ENCODE measurements at places on chromosomes 13 and 19.
A peak's percentile ranks its signal among the peaks of the same experiment; 100 is the strongest.

- no peaks in the 10 kb centered on the region for H3K27me3 ChIP-seq
- H3K4me1 ChIP-seq = peaks cover 78% of the 10 kb centered on the region
- peaks cover 11% of the 10 kb centered on the region for H3K36me3 ChIP-seq
- no peak overlapping the region for H3K4me3 ChIP-seq
These were observed 55.1 kb downstream of the KLF2 start for GRCh38 chr19:16379521-16380313.

DNA sequence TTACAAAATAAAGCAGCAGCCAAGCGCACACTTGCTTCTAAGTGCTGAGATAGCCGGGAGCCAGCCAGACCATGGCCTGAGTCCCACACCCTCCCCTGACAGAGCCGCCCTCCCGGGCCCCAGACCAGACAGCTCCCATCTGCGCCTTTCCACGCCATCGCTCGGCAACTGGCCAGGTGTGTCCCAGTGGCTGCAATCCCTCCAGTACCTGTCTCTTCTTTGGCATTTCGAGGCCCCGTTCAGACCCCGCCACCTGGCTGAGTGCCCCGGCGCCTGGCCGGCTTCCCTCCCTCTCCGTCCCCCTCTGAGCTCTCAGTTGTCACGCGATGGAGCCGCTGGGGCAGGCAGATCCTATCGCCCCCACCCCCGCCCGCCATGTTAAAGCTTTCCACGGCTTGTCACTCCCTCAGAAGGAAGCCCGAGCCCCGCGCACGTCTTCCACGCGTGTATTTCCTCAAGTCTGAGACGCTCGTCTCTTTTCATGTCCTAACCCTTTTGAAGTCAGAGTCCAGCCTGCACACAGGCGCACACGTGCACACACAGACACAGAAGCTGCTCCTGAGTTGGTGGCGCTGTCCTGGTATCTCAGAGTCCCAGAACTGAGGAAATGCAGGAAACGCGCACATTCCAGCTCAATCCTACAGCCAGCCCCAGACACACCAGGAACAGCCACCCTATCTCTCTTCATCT, 7.9 kb downstream of the MLLT1 start:
- H3K4me3 ChIP-seq = no peak overlapping the region
- peaks cover 37% of the 10 kb centered on the region for H3K36me3 ChIP-seq
- no peaks in the 10 kb centered on the region for H3K27me3 ChIP-seq
- peaks cover 4% of the 10 kb centered on the region for H3K4me1 ChIP-seq
- no peak for DNase-seq

DNA sequence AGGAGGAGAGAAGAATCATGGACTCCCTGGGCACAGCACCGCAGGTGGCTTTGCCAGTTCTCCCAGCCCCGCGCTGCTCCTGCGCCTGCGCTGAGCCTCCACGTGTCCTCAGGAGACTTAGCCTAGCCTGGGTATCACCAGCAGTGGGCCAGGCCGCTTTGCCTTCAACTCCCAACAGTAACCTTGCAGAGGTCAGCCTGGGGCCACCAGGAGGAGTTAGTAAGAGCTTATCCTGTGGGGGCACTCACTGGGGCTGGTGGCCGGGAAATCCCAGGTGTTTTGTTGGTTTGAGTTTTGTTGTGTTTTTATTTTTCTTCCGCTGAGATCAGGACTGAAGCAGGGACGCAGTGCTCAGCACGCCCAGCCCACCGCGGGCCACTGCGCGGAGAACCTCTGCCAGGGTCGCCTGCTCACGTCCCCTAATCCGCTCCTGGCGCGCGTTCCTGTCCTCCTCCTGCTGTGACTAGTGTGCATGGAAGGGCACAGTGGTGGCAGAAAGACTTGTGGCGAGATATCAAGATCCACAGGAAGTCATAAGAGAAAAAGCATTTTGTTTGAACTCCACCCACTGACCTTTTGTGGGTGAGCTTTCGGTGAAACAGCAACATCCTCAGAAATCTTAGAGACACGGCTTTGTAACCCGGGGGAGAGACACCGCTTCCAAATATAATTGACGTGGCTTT, 207.4 kb upstream of the RFC3 start:
- peaks cover 27% of the 10 kb centered on the region for H3K4me1 ChIP-seq
- no peaks in the 10 kb centered on the region for H3K36me3 ChIP-seq
- no peaks in the 10 kb centered on the region for H3K27me3 ChIP-seq
- DNase-seq = peak; percentile 19
- H3K27ac ChIP-seq = peak overlapping the region; percentile 76

DNA sequence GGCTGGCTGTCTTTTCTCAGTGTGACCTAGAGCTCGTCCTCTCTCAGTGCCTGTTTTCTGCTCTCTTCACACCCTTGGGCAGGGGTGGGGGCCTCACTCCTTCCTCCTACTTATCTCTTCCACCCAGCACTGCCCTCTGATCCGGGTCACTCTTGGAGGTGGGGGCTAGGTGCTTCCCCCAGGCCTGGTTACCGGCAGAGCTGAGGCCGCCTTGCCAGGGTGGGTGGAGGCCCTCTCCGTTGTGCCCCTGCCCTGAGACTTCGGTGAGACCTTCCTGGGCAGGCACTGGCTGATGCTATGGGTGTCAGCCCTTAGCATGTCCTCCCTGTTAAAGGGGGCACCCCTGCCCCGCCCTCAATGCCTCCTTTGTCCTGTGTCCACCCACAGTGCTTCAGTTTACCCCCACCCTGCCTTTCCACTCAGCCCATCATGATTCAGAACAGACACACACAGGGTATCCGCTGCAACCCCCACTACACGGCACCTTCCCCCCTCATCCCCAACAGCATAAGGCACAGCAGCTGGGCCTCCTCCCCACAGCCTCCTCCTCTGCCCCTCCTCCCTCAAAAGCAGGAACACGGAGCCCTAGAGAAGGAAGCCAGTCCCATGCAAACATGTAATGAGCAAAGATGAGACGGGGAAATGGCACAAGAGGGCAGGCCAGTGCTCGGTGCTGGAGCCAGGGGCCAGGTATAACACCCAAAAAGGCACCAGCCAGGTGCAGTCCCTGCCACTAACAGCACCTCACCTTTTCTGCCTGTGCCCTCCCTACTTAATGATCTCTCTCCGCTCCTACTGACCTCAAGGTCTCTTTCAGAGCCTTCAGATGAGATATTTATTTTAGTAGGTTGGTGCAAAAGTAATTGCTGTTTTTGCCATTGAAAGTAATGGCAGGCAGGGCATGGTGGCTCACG, 9.8 kb downstream of the ZGLP1 start:
- H3K27ac ChIP-seq = no peak overlapping the region
- peaks cover 14% of the 10 kb centered on the region for H3K4me1 ChIP-seq
- H3K27me3 ChIP-seq = no peaks in the 10 kb centered on the region
- no peak overlapping the region for H3K4me3 ChIP-seq

GRCh38 chr13:111514610-111515306, 194.3 kb downstream of the TEX29 start:
- H3K36me3 ChIP-seq = no peaks in the 10 kb centered on the region
- no peak overlapping the region for H3K27ac ChIP-seq
- H3K4me3 ChIP-seq = no peak overlapping the region
- H3K27me3 ChIP-seq = no peaks in the 10 kb centered on the region
- DNase-seq = no peak
- no peaks in the 10 kb centered on the region for H3K4me1 ChIP-seq

DNA sequence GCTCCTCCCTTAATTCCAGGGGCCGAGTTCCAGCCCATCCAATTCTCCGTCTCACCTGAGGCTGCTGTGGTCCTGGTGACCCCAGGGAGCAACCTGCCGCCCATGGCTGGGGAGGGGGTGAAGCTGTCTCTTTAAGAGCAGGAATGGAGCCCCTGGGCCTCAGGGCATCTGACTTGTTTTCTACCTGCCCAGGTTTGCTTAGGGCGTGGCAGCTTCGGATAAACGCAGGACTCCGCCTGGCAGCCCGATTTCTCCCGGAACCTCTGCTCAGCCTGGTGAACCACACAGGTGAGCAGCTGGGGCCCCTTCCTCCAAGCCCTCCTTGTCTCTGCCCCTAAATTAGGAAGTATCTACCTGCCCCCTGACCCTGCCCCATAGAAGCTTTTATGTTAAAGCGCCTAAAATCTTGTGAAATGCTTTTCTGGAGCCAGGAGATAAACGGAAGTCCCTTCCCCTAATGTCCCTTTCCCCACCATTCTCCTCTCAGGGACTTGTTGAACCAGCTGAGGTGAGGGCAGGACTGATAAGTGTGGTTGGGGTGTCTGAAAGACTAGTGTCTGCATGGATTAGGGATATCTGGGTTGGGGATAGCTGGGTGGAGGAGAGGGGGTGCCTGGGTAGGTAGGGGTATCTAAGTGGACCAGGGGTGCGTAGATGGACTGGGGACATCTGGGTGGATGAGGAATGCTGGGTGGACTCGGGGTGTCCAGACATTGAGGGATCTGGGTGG, 614 bp downstream of the FXYD3 start:
- H3K4me1 ChIP-seq = peaks cover 6% of the 10 kb centered on the region
- no peaks in the 10 kb centered on the region for H3K27me3 ChIP-seq
- H3K36me3 ChIP-seq = no peaks in the 10 kb centered on the region

GRCh38 chr13:98511435-98511834, 65.5 kb downstream of the STK24 start:
- H3K4me1 ChIP-seq = peaks cover 70% of the 10 kb centered on the region
- peaks cover 15% of the 10 kb centered on the region for H3K36me3 ChIP-seq
- no peaks in the 10 kb centered on the region for H3K27me3 ChIP-seq
- no peak for DNase-seq

DNA sequence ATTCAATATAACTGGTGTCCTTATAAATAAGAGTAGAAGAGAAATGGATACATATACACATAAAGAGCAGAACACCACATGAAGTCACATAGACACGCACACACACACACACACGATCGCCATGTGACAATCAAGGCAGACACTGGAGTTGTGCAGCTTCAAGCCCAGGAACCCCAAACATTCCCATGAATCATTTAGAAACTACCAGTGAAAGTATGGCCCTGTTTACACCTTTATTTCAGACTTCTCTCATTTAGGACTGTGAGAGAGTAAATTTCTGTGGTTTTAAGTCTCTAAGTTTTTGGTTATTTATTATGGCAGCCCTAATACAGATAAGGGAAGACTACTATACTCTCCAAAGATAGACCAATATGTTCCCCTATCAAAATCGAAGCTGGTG, 20.4 kb upstream of the TNFSF13B start:
- H3K4me1 ChIP-seq = no peaks in the 10 kb centered on the region
- no peak overlapping the region for H3K4me3 ChIP-seq
- no peak overlapping the region for H3K27ac ChIP-seq
- no peaks in the 10 kb centered on the region for H3K27me3 ChIP-seq
- DNase-seq = no peak

GRCh38 chr13:33799950-33800592, 17.9 kb upstream of the RFC3 start:
- H3K4me1 ChIP-seq = no peaks in the 10 kb centered on the region
- DNase-seq = peak; percentile 16
- H3K4me3 ChIP-seq = no peak overlapping the region
- H3K27ac ChIP-seq = no peak overlapping the region

GRCh38 chr19:2984215-2984528, 6.8 kb downstream of the TLE6 start:
- no peaks in the 10 kb centered on the region for H3K36me3 ChIP-seq
- DNase-seq = no peak
- H3K27me3 ChIP-seq = no peaks in the 10 kb centered on the region
- H3K4me3 ChIP-seq = no peak overlapping the region

- peaks cover 18% of the 10 kb centered on the region for H3K4me1 ChIP-seq
- H3K27me3 ChIP-seq = peaks cover 9% of the 10 kb centered on the region
- no peak overlapping the region for H3K27ac ChIP-seq
- DNase-seq = no peak
- H3K36me3 ChIP-seq = no peaks in the 10 kb centered on the region
These were observed 3.8 kb upstream of the RAB20 start for GRCh38 chr13:110565296-110565695.

- no peak for DNase-seq
- no peak overlapping the region for H3K27ac ChIP-seq
- no peaks in the 10 kb centered on the region for H3K36me3 ChIP-seq
- no peaks in the 10 kb centered on the region for H3K27me3 ChIP-seq
These were observed 3.3 kb upstream of the RASA3 start for GRCh38 chr13:114135731-114136171.

- H3K4me3 ChIP-seq = no peak overlapping the region
- H3K27ac ChIP-seq = no peak overlapping the region
- no peaks in the 10 kb centered on the region for H3K36me3 ChIP-seq
- no peak for DNase-seq
- no peaks in the 10 kb centered on the region for H3K27me3 ChIP-seq
- H3K4me1 ChIP-seq = no peaks in the 10 kb centered on the region
These were observed 65.2 kb downstream of the SOX1 start for GRCh38 chr13:112132142-112132541.

GRCh38 chr13:44280456-44280855, 93.2 kb upstream of the SERP2 start:
- no peak overlapping the region for H3K4me3 ChIP-seq
- H3K36me3 ChIP-seq = no peaks in the 10 kb centered on the region
- peaks cover 29% of the 10 kb centered on the region for H3K27me3 ChIP-seq
- no peak for DNase-seq
- H3K4me1 ChIP-seq = no peaks in the 10 kb centered on the region
- no peak overlapping the region for H3K27ac ChIP-seq

DNA sequence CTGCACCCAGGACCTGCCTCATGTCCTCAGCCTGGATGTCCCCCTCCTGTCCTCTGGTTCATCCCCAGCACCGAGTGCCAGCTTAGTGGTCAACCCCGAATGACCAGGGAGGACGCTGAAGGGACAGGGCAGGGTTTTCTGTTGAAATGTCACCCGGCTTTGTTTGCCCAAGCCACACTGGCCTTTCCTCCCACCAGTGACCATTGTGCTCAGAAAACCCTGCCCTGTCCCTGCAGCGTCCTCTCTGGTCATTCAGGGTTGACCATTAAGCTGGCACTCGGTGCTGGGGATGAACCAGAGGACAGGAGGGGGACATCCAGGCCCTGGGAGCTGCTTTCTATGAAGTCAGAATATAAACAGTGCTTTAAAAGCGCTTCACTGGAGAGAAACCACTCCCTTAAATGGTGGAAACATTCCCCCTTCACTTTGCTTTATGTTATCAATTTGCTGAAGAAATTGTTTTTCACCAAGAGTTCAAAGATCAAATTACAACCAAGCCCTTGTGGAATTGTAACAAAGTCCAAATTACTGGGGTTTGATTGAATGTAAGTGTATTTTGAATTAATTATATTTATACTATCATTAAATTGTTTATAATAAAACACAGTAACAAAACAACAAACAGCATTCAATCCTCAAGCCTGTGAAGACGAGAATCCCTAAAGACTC, 21.4 kb downstream of the CARS2 start:
- peaks cover 60% of the 10 kb centered on the region for H3K36me3 ChIP-seq
- no peak for DNase-seq
- no peaks in the 10 kb centered on the region for H3K4me1 ChIP-seq
- no peak overlapping the region for H3K4me3 ChIP-seq
